COR-L47 (cell line): ENCODE measurements at places on chromosomes 12 and 14.

DNA sequence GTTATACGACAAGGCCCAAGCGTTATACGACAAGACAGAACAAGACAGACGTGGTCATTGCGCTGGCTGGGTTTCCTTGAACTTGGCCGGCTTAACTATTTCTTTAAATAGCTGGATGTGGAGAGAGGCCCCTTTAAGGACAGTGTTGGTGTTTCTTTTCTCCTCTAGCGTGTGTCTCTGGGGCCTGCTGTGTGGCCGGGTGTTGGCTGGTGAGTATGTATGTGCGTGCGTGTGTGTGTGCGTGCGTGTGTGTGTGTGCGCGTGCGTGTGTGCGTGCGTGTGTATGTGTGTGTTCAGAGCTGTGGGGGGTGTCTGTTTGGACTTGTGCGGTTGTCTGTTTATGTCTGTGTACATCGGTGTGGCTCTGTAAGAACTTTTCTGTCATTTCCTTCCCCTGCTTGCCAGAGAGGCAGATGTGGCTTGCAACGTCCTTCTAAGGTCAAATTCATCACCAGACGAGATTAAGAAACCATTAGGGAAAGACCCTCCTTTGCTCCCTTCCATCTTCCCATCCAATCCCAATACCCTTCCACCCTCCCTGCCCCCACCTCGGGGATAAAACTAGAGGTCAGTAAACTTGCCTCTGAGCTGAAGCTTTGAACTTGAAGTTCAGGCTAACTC, 78.6 kb upstream of the TBX3 start:
- DNase-seq: no peak

DNA sequence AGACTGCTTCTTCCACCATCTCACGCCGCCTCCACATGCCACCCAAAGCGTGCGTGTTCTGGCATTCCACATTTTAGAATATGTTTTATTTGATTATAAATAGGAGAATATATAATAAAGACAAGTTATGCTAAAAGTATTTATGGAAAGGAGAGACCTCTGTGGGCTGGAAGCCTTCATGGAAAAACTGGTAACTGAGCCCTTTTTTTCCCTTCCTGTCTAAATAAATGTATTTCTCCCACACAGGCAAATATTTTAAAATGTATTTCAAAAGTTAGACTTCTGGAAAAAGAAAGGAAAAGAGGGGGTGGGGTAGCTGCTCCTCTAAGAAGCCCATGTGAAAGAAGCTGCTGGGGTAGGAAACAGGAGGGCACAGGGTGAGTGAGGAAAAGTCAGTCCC, 16.1 kb upstream of the NR4A1 start:
- no peak for DNase-seq

GRCh38 chr14:105023791-105024480, 3.1 kb upstream of the CDCA4 start:
- DNase-seq: no peak

- DNase-seq: no peak
These were observed 81.0 kb downstream of the DUSP16 start for GRCh38 chr12:12481631-12482030.

DNA sequence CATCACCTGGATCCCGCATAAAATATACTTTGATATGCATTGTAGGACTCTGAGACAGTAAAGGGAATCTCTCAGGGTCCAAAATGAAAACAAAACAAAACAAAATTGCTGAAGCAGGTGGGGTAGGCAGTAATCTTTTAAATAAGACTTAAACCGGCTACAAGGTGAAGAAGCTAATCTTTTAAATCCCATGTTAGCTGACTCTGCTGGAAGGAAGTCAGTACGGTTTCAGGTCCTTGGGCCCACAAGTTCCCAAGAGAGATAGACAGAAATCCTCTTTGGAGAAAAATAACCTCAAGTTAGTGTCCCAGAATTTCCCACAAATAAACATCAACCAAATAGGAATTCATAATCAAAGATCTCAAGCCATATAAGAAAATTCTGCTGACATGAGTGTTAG, 5.0 kb upstream of the EPS8 start:
- no peak for DNase-seq

GRCh38 chr12:75939016-75939642, 92.4 kb downstream of the PHLDA1 start:
- no peak for DNase-seq

DNA sequence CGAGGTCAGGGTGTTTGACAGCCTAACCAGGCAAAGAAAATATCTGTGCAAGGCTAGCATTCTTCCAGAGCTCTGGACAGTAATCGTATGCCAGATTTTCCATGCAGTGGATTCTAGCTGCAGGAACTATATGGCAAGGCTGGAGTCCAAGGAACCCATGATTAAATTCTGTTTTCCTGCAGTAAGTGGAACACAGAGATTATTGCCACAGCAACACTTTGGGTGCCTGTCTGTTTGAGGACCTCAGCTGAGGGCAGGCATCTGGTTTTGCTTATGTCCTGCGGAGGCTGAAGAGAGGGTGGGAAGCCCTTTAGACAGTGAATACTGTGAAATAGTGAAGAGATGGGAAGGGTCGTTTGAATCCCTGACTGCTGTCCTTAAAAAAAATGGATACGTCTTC, 104.4 kb downstream of the DAD1 start:
- DNase-seq: no peak

GRCh38 chr12:84785951-84786350, 126.6 kb downstream of the SLC6A15 start:
- no peak for DNase-seq

DNA sequence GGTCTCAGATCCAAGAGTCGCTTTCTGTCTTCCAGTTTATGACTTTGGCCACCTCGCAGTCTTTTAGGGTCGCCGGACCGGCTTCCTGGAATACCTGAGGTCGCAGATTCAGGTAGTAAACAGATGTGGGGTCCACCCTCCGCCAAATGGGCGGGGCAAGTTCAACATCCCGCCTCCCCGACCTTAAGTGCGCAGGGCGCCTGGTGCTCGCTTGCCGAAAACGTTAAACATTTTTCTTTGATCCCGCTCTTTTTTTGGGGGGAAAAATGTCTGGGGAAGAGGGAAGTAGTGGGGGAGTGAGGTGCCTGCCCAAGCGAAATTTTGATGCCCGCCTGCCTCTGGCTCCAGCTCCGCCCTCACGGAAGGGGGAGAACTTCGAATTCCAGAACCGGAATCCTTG, 73.9 kb upstream of the TBX5 start:
- DNase-seq: no peak

DNA sequence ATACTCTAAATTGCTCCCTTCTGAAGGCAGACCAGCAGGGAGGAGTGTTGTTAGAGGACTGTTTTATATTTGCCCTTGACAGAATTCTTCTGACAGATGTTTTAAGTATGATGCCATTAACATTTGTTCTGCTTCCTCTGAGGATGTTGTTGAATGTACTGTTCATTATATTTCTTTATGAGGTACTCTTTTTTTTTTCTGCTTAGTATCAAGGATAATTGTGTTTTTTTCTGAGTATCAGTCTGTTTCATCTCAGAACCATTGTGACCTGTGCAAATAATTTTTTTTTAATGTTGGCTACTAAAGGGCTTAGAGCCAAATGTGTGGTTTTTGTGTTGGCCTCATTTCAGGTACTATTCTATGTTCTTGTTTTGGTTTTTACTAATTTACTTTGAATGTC, 10.6 kb downstream of the METAP2 start:
- DNase-seq: no peak

- DNase-seq: no peak
These were observed 12.0 kb downstream of the CLSTN3 start for GRCh38 chr12:7142056-7142644.

DNA sequence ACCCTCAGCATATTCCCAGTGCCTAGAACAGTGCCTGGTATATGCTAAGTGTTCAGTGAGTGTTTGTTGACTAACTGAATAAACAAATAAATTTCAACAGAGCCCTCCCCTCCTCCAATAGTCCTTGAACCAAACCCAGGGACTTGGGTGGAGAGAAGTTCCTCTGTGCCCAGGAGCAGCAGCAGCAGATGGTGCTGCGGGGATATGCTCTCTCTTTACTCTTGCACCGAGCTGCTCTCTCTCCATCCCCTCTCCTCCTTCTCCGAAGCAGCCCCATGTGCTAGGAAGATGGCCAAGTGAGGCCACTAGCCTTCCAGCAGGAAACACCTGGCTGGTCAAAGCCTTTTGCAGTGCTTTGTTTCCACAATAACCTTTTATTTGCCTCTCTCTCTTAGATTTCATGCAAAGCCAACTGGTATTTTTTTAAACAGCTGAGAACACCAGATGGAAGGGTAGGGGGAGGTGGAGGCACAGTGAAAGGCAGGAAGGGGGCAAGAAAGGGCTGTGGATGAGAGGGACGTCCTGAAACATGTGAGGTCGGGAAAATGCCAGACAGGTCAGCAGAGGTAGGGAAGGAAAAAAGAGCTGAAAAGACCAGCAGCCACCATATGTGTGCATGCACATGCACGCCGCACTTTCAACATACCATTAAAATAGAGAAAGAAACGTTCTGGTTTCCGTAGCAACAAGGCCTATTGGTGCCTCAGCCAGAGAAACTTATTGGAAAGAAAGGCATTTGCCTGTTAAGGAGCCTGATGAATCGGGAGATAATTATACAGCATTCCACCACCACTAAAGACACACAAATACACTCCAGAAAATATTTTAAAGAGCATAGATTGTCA, 78.9 kb downstream of the EMP1 start:
- DNase-seq: peak; percentile 10

DNA sequence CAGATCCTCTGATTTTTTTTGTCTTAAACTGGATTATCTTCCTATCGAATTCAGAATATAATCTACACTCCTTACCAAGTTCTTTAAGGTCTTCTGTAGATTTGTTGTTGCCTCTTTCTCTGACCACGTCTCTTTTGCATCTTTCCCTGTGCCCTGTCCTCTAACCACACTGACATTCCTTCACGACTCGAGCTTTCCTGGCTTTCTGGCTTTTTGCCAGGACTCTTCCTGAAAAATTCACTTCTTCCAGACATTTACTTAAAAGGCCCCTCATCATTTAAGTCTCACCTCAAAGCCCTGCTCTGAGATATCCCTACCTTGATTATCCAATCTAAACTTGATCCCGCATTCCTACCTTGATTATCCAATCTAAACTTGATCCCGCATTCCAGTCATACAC, 422.3 kb upstream of the DCN start:
- no peak for DNase-seq

GRCh38 chr14:93231129-93231979, 24.3 kb downstream of the UBR7 start:
- DNase-seq: peak; percentile 62

DNA sequence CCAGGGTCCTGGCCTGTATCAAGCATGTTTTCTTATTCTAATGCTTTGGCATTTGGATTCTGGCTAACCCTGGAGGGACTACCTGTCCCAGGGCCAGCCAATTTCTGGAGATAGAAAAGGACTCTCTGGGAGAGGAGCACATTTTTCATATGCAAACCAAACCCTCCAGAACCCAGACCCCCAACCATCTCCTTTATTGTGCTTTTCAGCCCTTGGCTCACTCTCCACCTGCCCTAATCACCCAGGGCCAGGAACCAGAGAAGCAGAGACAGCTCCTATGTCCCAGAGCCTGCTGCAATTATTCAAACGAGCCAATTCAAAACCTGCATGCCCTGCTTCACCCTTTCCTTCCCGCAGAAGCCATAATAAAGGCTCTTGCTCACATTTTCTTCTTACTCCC, 23.8 kb downstream of the HSPB8 start:
- DNase-seq: no peak

DNA sequence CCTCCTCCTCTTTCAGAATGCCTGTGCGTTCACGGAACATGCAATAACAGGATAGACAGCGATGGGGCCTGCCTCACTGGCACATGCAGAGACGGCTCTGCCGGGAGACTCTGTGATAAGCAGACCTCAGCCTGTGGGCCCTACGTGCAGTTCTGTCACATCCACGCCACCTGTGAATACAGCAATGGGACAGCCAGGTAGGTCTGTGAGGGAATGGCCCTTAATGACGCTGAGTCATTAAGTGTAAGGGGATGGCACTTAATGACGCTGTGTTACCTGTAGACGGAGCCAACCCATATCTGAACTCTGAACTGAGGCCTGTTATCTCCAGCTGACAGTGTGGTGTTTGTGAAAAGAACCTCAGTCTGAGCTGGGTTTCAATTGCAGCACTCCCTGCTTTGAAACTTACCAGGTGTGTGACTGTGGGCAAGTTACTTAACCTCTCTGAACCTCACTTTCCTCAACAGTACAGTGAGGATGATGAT, 86.9 kb downstream of the STAB2 start:
- DNase-seq: no peak

GRCh38 chr12:117060246-117060928, 38.8 kb downstream of the TESC start:
- no peak for DNase-seq

GRCh38 chr14:99896361-99896760, 103.1 kb downstream of the EML1 start:
- DNase-seq: no peak

DNA sequence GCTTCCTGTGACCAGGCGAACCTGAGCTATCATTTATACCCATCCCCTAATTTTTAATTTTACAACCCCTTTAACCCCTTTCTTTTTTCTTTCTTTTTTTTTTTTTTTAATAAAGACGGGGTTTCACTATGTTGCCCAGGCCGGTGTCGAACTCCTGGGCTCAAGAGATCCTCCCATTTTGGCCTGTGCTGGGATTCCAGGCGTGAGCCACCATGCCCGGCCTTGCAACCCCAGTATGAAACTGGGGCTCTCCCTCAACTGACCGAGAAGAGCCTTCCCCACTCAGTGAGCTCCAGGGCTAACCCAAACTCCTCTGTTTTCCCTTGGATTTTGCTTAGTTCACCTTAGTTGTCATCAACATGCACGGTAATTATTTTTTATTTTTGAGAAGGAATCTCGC, 992 bp downstream of the CPSF2 start:
- DNase-seq: no peak

DNA sequence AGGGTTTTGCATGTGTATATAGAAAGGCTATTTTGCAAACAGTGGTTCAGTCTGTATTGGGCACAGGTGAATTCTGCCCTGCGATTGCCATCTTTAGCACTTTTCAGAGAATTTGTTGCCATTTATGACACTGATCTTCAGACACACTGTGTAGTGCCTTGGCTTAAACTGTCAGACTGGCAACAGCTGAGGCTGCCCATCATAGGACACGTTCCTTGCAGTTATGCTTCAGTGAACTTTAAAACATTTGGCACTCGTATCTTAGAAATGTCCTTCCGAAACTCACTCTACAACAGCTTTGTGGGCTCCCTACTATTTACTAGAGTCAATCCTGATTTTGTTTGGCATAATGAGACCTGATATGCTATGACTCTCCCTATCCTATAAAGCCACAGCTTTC, 29.1 kb downstream of the AP5M1 start:
- no peak for DNase-seq

DNA sequence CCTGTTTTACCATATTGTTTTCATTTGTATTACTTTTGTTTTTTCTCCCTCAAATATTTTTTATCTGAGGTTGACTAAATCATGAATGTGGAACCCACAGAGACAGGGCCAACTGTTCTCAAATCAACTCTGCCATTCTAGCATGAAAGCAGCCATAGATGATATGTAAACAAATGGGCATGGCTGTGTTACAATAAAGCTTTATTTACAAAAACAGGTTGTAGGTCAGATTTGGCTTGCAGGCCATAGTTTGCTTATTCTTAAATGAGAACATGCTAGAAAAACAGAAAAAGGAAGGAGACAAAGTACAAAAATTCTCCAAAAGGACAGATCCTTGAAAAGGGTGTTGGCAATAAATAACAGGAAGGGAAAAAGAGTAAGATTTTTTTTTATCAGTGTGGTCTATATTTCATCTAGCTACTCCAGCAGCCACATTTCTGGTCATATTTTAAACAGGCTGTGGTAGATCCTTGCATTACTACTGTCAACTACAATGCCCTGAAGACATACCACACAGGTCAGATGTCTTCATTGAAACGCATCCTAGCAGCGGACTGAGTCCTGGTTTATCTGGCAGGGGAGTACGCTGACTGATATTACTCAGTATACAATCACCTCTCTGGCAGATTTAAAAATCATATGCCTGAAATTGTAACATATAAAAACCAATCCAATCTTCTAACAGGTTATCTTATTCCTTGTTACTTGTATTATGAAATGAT, 42.9 kb downstream of the SPPL3 start:
- DNase-seq: no peak
